Stimulated activated CD4-positive, alpha-beta T cell treated with anti-CD3 and anti-CD28 coated beads, Interleukin-12 subunit alpha, Interleukin-12 subunit beta, amount 100 ng/mL, for 4 hours (primary cell): ENCODE measurements at places on chromosomes 7 and 10.

DNA sequence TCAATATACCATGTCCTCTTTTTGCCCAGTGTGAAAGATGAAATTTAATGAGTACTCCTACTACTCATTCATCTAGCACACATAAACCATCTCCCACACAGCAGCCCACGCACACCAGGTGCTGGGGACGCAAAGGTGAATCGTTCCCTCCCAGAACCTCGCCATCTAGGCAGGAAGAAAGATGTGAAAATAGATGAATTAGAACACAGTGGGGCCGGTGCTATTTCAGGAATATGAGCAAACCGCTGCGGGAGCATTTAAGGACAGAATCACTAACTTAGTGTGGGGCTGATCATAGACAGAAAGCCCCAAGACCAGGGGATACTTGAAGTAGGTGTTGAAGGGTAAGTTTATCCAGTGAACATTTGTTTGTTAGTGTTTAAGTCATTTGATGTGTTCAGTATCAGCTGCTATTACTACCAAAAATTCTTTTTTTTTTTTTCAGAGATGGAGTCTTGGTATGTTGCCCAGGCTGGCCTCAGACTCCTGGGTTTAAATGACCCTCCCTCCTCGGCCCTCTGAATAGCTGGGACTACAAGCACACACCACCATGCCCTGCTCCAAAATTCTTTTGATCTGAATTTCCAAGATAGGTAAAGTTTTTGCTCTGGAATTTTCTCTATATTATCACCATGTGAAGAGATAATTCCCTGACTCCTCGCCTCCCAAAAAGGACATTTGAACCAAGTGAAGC lies 48.8 kb downstream of the CPXM2 start:
- no peak for DNase-seq

- no peak for DNase-seq
Measured at GRCh38 chr10:3485057-3485686, 299.8 kb downstream of the KLF6 start.

DNA sequence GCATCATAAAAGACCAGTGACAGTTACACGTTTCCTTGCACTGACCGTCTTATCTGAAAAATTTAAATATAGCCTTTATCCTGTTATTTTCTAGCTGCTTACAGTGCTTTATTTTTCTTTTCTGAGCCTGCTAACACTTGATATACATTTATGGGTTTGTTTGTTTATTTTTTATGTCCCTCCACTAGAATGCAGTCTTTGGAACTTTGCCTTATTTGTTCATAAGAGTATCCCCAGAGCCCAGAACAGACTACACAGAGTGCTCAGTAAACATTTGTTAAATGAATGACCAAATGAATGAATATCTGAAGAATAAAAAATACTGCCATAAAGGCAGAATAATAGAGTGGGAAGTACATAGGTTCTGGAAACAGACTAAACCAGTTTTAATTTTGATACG lies 202.3 kb upstream of the LRRN3 start:
- no peak for DNase-seq

DNA sequence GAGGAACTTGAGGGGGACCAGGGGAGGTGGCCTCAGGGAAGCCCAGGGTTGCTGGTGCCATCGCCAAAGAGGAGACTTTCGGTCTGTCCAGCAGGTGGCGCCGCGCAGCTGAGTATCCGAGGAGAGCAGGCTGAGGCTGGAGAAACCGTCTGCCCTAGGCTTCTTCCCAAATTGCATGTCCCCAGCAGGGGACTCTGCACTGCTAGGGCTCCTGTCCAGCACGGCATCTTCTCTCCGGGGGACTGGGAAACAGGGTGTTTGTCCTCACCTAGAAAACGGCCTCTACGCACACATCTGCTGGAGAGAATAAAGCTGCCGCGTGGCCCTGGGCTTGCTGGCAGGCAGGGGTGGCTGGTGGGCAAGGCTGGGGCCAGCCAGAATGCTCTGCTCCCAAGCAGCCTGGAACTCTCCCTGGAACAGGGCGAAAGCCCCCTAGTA lies 161.9 kb downstream of the SH2D4B start:
- DNase-seq, result peak; percentile 76

DNA sequence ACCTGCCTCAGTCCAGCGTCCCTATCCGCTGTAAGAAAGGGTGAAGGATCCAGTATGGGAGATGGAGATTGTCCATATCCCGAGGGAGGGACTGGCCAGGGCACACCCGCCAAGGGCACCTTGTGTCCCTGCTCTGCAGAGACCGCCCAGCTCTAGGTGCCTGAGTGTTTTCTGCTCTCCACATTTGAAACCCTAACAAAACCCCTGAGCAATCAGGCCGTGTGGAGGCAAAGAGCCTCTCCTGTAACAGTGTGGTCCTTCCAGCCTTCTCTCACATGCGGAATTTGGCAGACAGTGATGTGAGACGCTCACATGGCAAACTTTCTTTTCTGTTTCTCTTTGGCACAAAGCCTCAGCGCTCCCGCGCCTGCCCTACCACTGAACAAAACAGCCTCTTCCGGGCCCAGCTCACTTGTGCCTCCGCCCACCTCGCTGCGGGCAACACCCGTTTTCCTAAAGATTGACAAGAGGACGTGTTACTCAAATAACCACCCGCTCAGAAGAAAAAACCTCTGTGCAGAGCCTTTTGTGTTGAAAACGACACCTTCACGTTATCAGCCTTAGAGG lies 514.8 kb downstream of the DNAJB6 start:
- DNase-seq, result peak; percentile 73

DNA sequence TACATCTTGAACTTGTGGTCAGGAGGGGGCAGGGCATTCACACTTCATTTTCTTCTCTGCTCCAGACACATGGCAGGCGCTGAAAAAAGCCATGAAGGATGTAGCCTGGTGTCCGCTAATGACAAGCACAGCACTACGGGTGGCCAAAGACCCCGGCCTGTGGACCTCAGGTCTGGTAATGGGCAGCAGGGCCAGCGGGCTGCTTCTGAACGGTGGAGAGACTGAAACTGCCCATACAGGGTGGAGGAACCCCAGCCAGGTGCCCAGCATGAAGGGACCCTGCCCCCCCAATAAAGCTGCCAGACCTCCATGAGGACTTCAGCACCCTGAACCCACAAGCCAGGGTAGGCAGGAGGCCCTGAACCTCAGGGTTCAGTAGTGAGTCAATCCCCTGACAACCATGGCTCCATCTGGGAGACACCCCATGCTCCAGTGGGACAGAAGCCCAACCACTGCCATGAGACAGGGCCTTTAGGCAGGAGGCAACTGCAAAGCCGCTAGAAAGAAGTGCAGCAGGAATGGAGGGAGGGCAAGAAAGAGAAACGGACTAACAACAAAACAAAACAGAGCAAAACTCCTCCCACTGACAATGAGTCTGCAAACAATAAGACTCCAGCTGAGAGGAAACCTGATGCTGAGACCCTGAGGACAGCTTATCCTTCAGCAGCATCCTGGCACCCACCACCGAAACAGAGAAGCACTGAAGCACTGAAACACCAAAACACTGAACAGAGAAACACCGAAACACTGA lies 140.2 kb upstream of the PPP2R2D start:
- DNase-seq, result no peak

DNA sequence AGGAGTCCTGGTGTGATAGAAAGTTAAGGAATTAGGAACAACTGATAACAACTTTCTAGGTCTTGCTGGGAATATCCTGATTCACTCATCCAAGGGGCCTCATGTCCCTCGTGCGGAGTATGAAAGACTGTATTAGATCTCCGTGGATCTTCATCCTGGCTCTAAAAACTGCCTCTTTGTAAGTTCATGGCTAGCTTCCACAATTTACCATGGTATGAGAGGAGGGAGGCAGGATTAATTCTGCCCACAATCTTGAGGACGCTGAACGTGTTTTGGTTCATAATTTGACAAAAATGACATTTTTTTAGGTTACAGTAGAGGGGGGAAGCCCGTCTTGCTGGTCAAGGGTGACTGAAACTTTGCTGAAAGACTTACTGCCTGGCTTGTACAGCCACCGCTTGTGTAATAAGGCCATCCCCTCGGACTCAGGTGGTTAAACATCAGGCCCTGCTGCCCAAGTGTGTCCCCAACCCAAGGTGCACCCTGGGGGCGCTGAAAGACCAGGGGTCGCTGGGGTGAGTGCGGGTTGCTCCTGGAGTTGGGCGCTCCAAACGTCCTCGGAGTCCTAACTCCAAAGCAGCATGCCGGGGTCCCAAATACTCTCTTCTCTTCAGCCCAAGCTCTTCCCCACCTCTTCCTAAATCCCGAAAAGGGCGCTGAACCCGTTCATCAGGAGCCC lies 733 bp downstream of the HIBADH start:
- DNase-seq, result no peak

DNA sequence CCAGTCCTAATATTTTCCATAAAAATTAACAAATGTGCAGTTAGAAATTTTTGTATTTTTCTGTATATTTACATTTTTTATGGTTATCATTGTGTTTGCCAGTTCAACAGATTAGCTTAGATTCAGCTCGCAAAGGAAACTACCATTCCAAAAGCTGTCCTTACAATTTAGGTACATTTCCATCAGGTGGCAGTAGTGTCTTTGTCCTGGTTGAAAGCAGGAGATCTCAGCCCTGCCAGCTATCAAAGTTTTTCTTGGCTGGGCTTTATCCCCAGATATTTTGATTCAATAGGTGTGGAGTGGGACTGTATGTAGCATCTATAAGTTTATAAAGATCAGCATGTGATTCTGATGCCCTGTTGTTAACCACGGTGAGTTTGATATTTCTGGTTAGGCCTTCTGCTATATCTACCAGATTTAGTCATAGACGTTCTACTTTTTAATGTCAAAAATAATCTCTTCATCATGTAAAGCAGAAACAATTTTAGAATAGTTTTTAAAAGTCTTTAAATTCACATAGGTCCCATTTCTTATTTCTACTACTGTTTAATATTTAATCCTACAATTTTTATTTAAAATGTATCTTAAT lies 15.5 kb upstream of the ICA1 start:
- DNase-seq, result no peak

DNA sequence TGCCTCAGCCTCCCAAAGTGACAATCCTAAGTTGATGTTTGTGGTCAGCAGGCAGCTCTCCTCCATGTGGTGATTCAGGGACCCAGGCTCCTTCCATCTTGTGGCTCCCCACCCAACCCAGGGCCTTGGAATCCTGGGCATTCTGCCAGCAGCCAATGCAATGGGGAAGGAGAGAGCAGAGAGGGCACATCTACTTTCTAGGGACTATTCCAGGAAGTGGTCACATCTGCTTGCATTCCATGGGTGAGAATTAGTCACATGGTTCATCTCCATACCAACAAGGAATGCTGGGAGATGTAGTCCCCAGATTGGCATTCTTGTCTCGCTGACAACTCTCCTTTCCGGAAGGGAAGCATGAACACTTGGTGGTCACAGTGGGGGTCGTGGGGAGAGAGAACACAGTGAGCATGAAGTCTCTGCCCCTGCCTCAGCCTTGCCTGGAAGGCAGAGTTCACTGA lies 9.9 kb upstream of the SRRM3 start:
- no peak for DNase-seq

GRCh38 chr7:151637781-151638261 lies 118.1 kb upstream of the RHEB start:
- no peak for DNase-seq

DNA sequence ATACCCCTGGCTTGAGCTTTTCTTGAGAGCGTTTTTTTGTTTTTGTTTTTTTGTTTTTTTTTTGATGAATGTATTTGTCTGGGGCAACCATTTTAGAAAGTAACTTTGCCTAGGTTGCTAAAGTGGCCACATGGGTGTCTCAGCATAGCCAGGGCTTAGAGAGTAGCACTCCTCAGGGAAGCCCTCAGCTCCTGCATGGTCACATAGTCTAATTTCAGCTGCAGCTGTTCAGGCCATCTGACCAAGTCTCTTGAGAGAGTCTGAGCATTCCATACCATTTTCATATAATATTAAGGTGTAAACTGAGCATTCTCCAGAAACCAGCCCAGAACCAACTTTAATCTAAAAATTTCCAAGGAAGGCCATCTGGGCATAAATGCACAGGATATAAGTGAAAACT lies 186.4 kb downstream of the NPSR1 start:
- DNase-seq, result no peak

DNA sequence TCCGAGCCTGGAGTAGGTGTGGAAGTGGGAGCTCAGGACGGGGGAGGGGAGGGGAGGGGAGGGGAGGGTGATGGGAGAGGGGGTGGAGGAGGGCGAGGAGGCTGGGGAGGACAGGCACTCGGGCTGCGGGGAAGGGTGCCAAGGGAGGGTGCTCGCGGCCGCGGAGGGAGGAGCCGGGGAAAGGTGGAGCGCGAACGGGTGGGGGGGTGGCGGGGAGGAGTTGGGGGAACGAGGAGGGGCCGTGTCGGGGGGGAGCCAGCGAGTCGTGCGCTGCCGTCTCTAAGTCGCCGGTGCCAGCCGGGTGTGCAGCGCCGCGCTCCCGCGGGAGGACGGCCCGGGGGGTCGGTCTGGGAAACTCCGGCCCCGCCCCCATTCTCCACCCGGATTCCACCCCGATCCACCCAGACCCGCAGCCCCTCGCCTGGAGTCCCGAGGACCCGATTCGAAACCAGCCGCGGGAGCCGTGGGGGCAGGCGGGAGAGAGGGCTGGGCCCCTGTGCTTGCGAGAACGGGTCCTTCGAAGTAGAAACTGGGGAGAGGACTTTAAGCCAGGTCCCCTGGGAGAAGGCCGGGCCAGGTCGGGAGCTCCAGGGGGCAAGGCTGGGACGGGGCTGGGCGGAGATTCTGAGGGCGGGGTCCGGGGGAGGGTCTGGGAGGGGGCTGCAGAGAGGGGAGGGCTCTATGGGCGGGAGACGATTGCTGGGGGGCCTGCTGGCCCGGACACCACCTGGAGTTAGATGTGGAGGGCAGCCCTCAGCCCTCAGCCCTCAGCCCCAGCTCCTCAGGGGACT lies at the start of gene ZNF467:
ZNF467 (minus strand) TSS at position 143 of the 791 bp plus-strand sequence. CDS start 2,556 bp downstream, outside the sequence.
- DNase-seq, result peak; percentile 29

DNA sequence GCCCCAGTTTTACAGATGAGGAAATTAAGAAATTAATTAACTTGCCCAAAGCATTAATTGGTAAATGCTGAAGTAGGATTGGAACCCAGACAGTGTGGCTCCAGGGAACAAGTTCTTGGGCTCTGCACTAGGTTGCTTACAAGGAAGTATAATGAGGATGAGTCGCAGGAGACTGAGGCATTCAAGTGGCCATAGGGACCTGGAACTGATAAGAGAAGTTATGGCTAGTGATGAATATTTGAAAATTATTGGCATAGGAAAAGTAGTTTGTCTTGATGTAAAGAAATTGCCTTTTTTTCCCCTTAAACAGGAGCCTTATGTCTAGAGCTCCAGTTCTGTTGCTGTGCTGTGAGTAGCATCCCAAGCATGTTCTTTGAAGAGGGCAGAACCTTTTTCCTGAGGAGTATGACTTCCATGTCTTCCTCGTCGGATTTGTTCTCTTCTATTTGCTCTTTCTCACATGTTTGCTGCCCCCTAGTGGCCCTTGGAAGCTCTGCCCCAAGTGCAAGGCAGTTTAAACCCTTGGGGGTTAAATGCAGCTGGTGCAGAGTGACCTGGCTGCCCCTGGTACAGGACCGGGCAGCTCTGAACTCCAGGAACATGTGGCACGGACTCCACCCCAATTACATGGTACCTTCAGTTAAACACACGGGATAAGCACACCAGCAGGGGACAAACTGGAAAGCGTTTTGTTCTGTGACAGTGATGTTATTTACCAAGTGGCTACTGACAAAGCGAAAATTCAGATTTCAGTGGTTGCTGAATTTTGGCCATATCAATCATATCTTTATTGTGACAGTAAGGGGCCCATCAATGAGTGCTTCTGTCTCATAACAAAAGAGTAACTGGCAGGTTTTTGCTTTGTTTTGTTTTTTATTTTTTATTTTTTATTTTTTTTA lies 148.8 kb downstream of the HECW1 start:
- peak; percentile 54 for DNase-seq
